A673 (cell line): ENCODE measurements at places on chromosomes 5 and 9. TPM values are rescaled to one million over a fixed set of nuclear protein-coding genes. Genes with fewer than 3 reads are reported as not detected.

DNA sequence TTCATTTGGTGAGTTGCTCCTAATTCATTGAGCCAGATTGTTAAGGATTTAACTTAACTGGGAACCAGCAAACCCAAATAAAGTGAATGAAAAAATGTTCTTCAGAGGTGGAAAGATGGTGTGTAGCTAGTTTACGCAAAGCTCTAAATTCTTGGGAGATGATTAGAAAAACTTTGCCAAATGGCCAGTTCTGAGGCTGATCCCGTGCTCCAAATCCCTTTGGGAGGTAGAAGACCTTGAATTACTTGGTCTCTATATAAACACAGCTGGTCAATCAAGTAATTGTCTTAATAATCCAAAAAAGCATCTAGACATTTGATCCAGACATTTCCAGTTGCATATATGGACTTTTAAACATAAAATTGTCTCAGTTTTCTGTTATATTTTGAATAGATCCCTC lies 11.4 kb downstream of the ACTL7B start:
- no peak for DNase-seq

- no peak for DNase-seq
Measured at GRCh38 chr9:137175345-137175961, 3.6 kb upstream of the TMEM210 start.

GRCh38 chr5:131634666-131634995 lies 398 bp downstream of the RAPGEF6 start:
- DNase-seq: peak; percentile 59

OR1L4 gene
- total RNA-seq: not detected in 2 replicates

PCDHB2 gene
- 31.3 and 35.0 TPM in 2 replicates for total RNA-seq

GRCh38 chr9:35756275-35757225 lies 2.5 kb upstream of the MSMP start:
- peak; percentile 80 for DNase-seq

DNA sequence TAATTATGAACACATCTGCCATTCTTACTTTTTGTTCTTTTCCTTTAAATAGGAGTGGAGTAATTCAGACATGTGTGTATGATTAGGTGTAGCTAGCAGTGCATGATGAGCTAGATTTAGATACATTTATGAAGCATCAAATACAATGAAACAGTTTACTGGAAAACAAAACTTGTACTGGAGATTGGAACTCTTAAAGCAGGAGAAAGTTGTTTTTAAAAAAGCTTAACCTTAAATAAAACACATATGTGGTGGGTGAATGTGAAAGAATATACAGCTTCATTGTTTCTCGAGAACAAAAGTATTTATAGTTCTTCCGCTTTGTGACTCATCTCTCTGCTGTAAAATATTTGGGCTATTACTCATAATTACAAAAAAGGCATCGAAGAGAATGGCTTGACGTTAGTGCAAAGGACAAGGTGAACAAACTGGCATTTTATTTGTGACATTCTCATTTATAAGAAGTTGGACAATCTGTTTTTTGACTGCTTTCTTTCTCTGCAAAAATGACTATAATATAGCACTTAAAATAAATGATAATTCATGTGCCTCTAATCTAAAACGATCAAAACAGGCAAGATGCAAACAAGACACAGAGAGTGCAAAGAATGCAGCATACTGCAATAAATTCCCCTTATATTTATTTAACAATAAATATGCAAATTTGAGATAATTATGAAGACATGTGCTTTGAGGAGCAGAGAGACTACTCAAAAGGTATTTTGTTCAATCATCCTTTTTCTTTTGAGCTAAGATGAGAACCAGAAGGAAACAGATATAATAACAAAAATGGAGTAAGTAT lies 478.8 kb downstream of the CETN3 start:
- DNase-seq: peak; percentile 72

DNA sequence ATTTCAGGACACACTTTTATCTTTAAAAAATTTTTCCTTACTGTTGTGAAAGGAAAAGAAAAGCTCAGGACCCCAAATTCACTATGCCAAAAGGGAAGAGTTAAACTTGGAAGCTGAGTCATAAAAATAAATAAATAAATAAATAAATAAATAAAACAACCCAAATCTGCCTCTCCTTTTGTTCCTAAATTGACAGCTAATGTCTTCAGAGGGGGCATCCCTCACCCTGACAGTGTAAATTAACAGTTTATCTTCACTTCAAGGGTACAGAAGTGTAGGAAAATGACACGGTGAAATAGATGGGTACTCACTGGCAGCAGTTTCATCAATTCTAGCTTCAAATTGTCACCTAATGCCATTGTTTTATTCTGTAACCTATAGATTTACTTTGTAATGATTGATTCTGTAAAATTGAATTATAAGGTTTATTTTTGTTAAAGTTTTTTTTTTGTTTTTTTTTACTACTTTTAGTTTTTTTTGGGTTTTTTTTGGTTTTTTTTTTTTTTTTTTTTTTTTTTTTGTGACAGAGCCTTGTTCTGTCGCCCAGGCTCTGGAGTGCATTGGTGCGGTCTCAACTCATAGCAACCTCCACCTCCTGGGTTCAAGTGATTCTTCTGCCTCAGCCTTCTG lies 18.5 kb upstream of the ANXA1 start:
- peak; percentile 48 for DNase-seq

COL15A1 gene
- total RNA-seq: 0.04 TPM in 1 of 2 replicates, not detected in the other
